Thymus (tissue), 14 donors: ENCODE measurements at places on chromosomes 3 and 15. TPM values are rescaled to one million over a fixed set of nuclear protein-coding genes. Genes with fewer than 3 reads are reported as not detected.

The ISLR gene
- 11.0 TPM for polyA plus RNA-seq

The BUB1B gene
- 7.3 TPM for polyA plus RNA-seq

The DNAJA4 gene
- polyA plus RNA-seq = 19.0 TPM

The CACNA2D3 gene
- 2.1 TPM for polyA plus RNA-seq

The FMN1 gene
- 24.8 TPM for polyA plus RNA-seq

The AADAC gene
- polyA plus RNA-seq = 1.7 TPM

The TTC14 gene
- 45.2 TPM for polyA plus RNA-seq

The CEP63 gene
- polyA plus RNA-seq = 37.1 TPM

The DPPA2 gene
- 0.62 TPM for polyA plus RNA-seq

The TRIM71 gene
- 0.09 TPM for polyA plus RNA-seq

The GABRB3 gene
- polyA plus RNA-seq = 1.9 TPM

The CLDND1 gene
- 60.1 TPM for polyA plus RNA-seq

The TM4SF18 gene
- 0.66 TPM for polyA plus RNA-seq

The BDH1 gene
- 25.1 TPM for polyA plus RNA-seq

The PSTPIP1 gene
- polyA plus RNA-seq = 54.8 TPM

The SI gene
- 0.02 TPM for polyA plus RNA-seq

The GHSR gene
- not detected for polyA plus RNA-seq

The SCAMP2 gene
- 35.2 TPM for polyA plus RNA-seq

The CLRN1 gene
- under 0.01 TPM for polyA plus RNA-seq

The APBA2 gene
- 15.3 TPM for polyA plus RNA-seq

The SPATA12 gene
- polyA plus RNA-seq = 0.07 TPM

The GRAMD1C gene
- 8.6 TPM for polyA plus RNA-seq

The GOLGA8Q gene
- polyA plus RNA-seq = 0.34 TPM

The GRK7 gene
- polyA plus RNA-seq = 0.14 TPM

The CHSY1 gene
- polyA plus RNA-seq = 14.9 TPM

The EFHB gene
- polyA plus RNA-seq = 2.3 TPM

The ARGFX gene
- polyA plus RNA-seq = 0.05 TPM

The CLEC3B gene
- 35.9 TPM for polyA plus RNA-seq

The FOXL2NB gene
- 0.05 TPM for polyA plus RNA-seq

The CACNA1D gene
- 0.57 TPM for polyA plus RNA-seq

The OSBPL10 gene
- 2.1 TPM for polyA plus RNA-seq

The ZPLD1 gene
- polyA plus RNA-seq = 0.11 TPM

The C3orf20 gene
- 0.02 TPM for polyA plus RNA-seq

The FILIP1L gene
- 15.5 TPM for polyA plus RNA-seq

The XYLB gene
- polyA plus RNA-seq = 0.43 TPM

The ANKRD63 gene
- not detected for polyA plus RNA-seq

The PRR20G gene
- 0.27 TPM for polyA plus RNA-seq
